ENCODE measurements at places on chromosomes 7 and 10. TPM values are rescaled to one million over a fixed set of nuclear protein-coding genes. Genes with fewer than 3 reads are reported as not detected.

The HNRNPH3 gene
- polyA plus RNA-seq = 17.9 TPM

The OR2A42 gene
- polyA plus RNA-seq = not detected

The DEPP1 gene
- 849 TPM for polyA plus RNA-seq

The ABCC2 gene
- polyA plus RNA-seq = 1.5 TPM

The PTF1A gene
- not detected for polyA plus RNA-seq

The FGL2 gene
- not detected for polyA plus RNA-seq

All from endothelial cell of umbilical vein (primary cell).